Skeletal muscle cell (primary cell): ENCODE measurements at places on chromosomes 13 and 19.

- DNase-seq = no peak
Observed at GRCh38 chr13:41973247-41973741, 12.4 kb upstream of the VWA8 start.

DNA sequence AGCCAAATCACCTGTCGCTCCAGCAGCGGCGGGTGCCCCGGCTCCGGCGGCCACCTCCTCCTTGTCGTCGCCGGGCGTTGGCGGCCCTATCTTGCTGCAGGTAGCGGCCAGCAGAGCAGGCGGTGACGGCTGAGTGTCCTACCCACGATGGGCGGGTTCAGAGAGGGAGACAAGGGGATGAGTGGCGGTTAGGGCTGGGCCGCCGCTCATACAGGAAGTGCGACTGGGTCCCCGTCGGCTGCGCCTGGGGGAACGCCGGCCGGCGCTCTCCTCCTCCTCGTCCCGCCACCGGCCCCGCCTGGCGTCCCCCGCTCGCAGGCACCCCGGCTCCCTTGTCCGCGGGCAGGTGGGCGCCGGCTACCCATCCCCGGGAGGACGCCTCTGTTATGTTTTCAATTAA, 1692.0 kb downstream of the SLITRK5 start:
- DNase-seq = no peak

DNA sequence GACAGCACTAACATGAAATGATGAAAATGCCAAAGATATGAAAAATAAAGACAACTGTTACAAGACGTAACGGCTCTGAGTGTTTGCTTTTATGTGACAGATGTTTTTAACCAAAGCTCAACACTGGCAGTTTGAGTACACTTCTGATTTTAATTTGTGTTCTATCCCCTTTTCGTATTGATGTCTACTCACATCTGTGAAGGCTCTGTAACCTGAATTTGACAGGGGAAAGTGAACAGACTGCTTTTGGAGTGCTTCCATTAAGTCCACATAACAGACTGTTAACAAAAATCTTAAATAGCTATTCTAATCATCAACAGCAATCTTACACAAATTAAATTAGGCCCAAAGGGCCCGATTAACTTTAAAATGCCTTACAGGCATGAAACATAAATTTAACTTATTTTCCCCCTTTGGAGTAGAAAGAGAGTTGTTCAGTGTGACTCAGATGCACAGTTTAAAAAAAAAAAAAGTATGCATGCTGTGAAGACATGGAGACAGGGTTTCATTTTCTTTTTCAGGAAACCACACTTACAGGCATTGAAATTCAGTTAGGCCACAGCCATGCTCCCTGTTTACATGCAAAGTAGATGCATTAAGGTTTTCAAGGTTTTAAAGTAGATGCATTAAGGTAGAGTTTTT, 16.3 kb upstream of the RNASEH2B start:
- DNase-seq = no peak

GRCh38 chr19:30887042-30887441, 462.2 kb downstream of the TSHZ3 start:
- no peak for DNase-seq

GRCh38 chr13:63680704-63681103, 2265.1 kb upstream of the PCDH20 start:
- no peak for DNase-seq
